Effector memory CD8-positive, alpha-beta T cell (primary cell): ENCODE measurements at places on chromosomes 7 and 10.

- peak overlapping the region; percentile 47 for H3K4me3 ChIP-seq
- peaks cover 23% of the 10 kb centered on the region for H3K4me1 ChIP-seq
- DNase-seq = no peak
Measured at GRCh38 chr7:34723866-34724490, 66.0 kb downstream of the NPSR1 start.

DNA sequence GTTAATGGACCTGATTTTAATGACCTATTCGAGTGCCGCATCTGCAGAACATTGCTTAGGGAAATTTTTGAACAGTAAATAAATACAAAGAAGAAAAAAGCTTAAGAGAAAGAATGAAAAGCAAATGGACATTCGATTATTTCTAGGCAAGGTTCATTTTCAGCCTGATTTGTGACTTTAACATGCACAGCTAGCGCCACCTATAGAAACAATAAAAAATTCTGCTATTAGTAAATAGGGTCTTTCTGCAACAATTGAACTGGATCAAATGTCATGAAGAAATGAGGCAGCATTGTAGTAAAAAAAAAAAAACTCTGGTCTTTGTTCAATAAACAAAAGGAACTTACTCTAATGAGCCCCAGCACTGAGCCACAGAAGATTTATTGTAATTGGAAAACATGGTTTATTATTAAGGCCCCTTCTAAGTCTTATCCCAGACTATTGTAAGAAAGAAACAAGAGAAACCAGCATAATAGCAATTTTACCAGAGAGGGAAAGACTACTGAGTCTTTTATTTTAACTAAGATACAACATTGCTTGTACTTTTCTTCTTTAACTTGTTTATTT, 41.4 kb upstream of the GHITM start:
- H3K4me3 ChIP-seq = no peak overlapping the region
- no peak for DNase-seq
- no peak overlapping the region for H3K27ac ChIP-seq
- H3K27me3 ChIP-seq = peaks cover 9% of the 10 kb centered on the region
- H3K36me3 ChIP-seq = no peaks in the 10 kb centered on the region
- H3K4me1 ChIP-seq = no peaks in the 10 kb centered on the region

- no peak for DNase-seq
- peaks cover 52% of the 10 kb centered on the region for H3K27me3 ChIP-seq
- H3K4me3 ChIP-seq = no peak overlapping the region
- H3K36me3 ChIP-seq = peaks cover 2% of the 10 kb centered on the region
Measured at GRCh38 chr7:73887762-73888161, 26.8 kb downstream of the TMEM270 start.

GRCh38 chr10:2619916-2620315, 447.4 kb upstream of the PFKP start:
- H3K36me3 ChIP-seq = no peaks in the 10 kb centered on the region
- no peak overlapping the region for H3K27ac ChIP-seq
- DNase-seq = no peak
- H3K4me1 ChIP-seq = no peaks in the 10 kb centered on the region
- no peak overlapping the region for H3K4me3 ChIP-seq

DNA sequence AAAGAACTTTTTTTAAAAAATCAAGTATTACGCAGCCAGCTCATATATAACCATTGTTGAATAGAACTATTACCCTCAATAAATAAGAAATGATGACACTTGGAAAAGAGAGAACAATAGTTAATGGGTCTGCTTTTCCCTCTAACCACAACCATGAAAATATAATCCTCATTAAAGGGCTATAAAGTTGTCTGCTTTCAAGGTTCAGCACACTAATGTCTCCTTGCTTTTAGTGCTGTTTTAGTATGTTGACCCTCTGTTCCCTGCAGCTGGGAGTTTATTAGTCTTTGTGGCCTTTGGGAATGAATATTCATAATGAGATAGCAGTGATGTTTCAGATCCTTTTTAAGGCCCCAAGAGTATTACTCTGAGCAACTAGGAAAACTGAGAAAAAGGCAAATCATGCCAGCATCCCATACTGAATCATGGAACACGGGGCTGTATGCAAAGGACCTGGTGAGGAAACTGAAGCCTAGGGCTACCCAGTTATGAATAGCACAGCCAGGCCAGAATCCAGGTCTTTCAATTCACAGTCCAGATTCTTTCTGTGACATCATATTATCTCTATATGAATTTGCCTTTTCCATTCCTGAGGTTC, 332.0 kb upstream of the LRGUK start:
- H3K4me3 ChIP-seq = no peak overlapping the region
- DNase-seq = no peak
- H3K27ac ChIP-seq = no peak overlapping the region
- peaks cover 5% of the 10 kb centered on the region for H3K36me3 ChIP-seq
- H3K27me3 ChIP-seq = no peaks in the 10 kb centered on the region
- no peaks in the 10 kb centered on the region for H3K4me1 ChIP-seq

DNA sequence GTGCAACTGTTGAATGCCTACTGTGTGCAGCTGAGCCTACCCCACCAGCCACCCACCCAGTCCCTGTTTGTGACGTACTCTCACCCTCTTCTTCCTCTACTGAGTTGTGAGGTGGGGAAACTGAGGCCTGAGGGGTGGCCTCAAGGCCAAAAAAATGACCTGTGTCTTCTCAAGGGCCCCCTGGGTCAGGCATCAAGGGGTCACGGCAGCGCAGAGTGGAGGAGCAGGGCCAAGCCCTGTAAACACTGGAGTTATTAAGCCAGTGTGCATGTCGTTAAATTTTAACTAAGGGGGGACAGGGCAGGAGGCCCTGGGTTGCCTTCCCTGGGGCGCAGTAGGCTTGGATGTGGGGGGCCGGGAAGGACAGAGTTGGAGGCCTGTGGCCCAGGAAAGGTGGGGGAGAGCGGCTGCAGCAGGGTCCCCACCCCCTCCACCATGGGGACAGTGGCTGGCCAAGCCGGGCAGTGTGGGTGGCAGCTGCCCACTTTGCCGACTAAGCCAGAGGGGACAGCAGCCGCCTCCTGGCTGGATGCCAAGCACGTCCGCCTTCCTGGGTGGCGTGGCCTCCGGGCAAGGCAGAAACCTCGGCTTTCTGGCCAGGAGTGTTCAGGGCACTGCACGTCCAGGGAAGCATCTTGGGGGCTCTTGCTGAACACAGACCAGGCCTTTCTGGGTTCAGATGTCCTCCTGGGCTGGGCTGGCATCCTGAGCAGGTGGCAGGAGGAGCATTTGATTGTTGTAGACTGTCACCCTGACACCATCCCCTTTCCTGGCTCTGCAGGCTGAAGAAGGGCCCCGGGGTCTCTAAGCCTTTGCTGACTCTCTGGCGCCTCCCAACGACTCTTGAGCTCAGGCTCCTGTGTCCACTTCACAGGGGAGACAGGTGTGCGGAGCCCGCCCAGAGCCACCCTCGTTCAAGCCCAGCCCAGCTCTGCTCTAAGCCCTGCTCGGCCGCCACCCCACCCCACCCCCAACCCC, 1.9 kb downstream of the SLC29A4 start:
- no peak for DNase-seq
- peaks cover 1% of the 10 kb centered on the region for H3K4me1 ChIP-seq
- no peaks in the 10 kb centered on the region for H3K36me3 ChIP-seq
- H3K27ac ChIP-seq = no peak overlapping the region
- peaks cover 5% of the 10 kb centered on the region for H3K27me3 ChIP-seq
- peak overlapping the region; percentile 15 for H3K4me3 ChIP-seq

GRCh38 chr7:148709014-148709413, 10.3 kb downstream of the CUL1 start:
- no peak overlapping the region for H3K27ac ChIP-seq
- peaks cover 41% of the 10 kb centered on the region for H3K4me1 ChIP-seq
- H3K4me3 ChIP-seq = no peak overlapping the region

GRCh38 chr10:74683621-74684364, 142.6 kb upstream of the KAT6B start:
- no peak for DNase-seq
- H3K4me1 ChIP-seq = peaks cover 14% of the 10 kb centered on the region
- peaks cover 10% of the 10 kb centered on the region for H3K36me3 ChIP-seq
- H3K4me3 ChIP-seq = no peak overlapping the region

- H3K4me1 ChIP-seq = no peaks in the 10 kb centered on the region
- no peak for DNase-seq
- H3K27ac ChIP-seq = no peak overlapping the region
- H3K4me3 ChIP-seq = no peak overlapping the region
- H3K27me3 ChIP-seq = no peaks in the 10 kb centered on the region
Measured at GRCh38 chr7:46170021-46170420, 248.9 kb upstream of the IGFBP3 start.

GRCh38 chr7:157875230-157876179, 538.7 kb downstream of the DNAJB6 start:
- no peaks in the 10 kb centered on the region for H3K36me3 ChIP-seq
- peak overlapping the region; percentile 37 for H3K4me3 ChIP-seq

- peaks cover 22% of the 10 kb centered on the region for H3K27me3 ChIP-seq
- H3K27ac ChIP-seq = no peak overlapping the region
- DNase-seq = no peak
- H3K4me3 ChIP-seq = no peak overlapping the region
- H3K4me1 ChIP-seq = no peaks in the 10 kb centered on the region
Measured at GRCh38 chr10:14022954-14023672, 307.6 kb downstream of the FRMD4A start.

GRCh38 chr10:555682-556350, 133.7 kb downstream of the DIP2C start:
- no peak for DNase-seq
- no peak overlapping the region for H3K27ac ChIP-seq
- H3K4me3 ChIP-seq = no peak overlapping the region
- peaks cover 56% of the 10 kb centered on the region for H3K27me3 ChIP-seq

GRCh38 chr7:46658281-46658680, 737.2 kb upstream of the IGFBP3 start:
- H3K4me3 ChIP-seq = no peak overlapping the region
- no peaks in the 10 kb centered on the region for H3K4me1 ChIP-seq
- DNase-seq = no peak
- no peaks in the 10 kb centered on the region for H3K36me3 ChIP-seq
- H3K27ac ChIP-seq = no peak overlapping the region
- no peaks in the 10 kb centered on the region for H3K27me3 ChIP-seq

GRCh38 chr7:14377646-14378266, 388.3 kb upstream of the ETV1 start:
- DNase-seq = no peak
- no peak overlapping the region for H3K4me3 ChIP-seq
- no peaks in the 10 kb centered on the region for H3K36me3 ChIP-seq
- H3K4me1 ChIP-seq = no peaks in the 10 kb centered on the region
- no peak overlapping the region for H3K27ac ChIP-seq

DNA sequence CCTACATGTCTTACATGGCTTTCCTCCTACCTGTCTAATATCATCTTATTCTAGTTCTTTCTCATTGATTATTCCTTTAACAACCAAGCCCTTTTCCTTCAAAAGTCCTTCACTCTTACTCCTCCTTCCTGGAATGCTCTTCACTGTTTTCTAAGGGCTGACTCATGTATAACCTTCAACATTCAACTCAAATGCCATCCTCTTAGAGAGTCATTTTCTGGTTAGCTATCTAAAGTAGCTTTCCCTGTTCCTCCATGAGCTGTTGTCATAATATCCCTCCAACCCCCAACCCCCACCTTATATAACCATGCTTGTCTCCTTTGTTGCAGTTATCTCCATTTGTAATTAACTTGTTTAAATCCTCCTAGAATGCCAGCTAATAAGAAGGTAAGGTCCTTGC, 286.8 kb downstream of the ADK start:
- no peaks in the 10 kb centered on the region for H3K36me3 ChIP-seq
- no peak overlapping the region for H3K27ac ChIP-seq
- no peaks in the 10 kb centered on the region for H3K4me1 ChIP-seq

DNA sequence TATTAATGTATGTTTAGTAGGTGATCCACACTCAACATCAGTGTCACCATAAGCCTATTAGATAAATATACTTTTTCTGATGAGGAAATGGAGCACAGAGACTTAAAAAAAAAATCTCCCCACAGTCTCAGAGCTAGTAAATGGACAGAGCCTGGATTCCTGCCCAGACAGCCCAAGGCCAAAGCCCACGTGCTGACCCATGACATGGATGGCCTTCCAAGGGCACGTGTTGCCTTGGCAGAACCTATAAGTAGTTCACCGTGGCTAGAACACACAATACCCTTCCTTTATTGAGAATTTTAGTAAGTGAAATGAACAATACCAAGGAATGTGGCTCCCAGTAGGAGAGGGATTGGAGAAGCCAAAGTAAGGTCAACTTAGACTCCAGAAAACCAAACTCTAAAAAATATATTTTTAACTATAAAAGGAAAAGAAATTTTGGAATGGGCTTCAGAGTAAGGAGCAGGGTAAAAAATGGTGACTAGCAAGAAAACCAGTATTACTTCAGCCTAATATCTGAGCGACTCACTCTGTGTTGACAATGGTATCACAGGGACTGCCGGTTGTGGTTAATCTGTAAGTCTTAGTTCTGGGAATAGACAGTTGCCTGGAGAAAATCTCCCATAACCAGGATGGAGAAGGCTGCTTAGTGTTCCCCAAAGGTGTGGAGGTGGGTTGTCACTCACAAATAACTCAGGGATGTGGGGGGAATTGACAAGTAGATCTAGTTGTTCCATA, 223.0 kb downstream of the SORCS1 start:
- no peaks in the 10 kb centered on the region for H3K4me1 ChIP-seq
- no peaks in the 10 kb centered on the region for H3K27me3 ChIP-seq
- H3K4me3 ChIP-seq = no peak overlapping the region
- peaks cover 3% of the 10 kb centered on the region for H3K36me3 ChIP-seq
- DNase-seq = no peak
- no peak overlapping the region for H3K27ac ChIP-seq

GRCh38 chr7:155763691-155764437, 48.4 kb downstream of the SHH start:
- peak overlapping the region; percentile 84 for H3K4me3 ChIP-seq
- H3K36me3 ChIP-seq = peaks cover 63% of the 10 kb centered on the region
- DNase-seq = peak; percentile 32
- no peaks in the 10 kb centered on the region for H3K27me3 ChIP-seq
- peaks cover 57% of the 10 kb centered on the region for H3K4me1 ChIP-seq

DNA sequence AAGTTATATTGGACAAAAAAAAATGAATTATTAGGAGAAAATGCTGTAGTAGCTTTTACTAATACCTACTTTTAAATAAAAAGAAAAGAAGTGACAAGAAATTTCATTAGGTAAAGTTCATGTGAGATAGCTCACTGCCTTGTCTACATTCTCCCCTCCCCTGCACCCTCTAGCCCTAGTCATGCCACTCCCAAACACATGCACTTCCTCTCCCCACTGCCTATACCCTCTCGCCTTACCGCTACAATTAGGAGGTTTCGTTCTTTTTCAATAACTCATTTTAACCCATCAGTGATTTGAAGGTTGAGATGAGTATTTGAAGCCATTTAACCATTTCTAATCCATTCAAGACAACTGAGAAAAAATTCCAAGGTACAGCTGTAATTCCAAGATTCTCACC, 75.3 kb downstream of the HIBADH start:
- no peak overlapping the region for H3K4me3 ChIP-seq
- H3K4me1 ChIP-seq = no peaks in the 10 kb centered on the region
- DNase-seq = no peak

- H3K4me1 ChIP-seq = peaks cover 17% of the 10 kb centered on the region
- no peak overlapping the region for H3K27ac ChIP-seq
- peak overlapping the region; percentile 94 for H3K4me3 ChIP-seq
- H3K36me3 ChIP-seq = peaks cover 11% of the 10 kb centered on the region
- H3K27me3 ChIP-seq = peaks cover 46% of the 10 kb centered on the region
- DNase-seq = no peak
Measured at GRCh38 chr10:101063050-101063525, 1.3 kb downstream of the KAZALD1 start.
